Left renal cortex interstitium (tissue), 4 donors: ENCODE measurements at places on chromosomes 3 and 15.

GRCh38 chr3:155179437-155179827 lies 99.3 kb downstream of the MME start:
- no peak for DNase-seq

- no peak for DNase-seq
Observed at GRCh38 chr3:188578576-188579363, 424.8 kb downstream of the LPP start.

DNA sequence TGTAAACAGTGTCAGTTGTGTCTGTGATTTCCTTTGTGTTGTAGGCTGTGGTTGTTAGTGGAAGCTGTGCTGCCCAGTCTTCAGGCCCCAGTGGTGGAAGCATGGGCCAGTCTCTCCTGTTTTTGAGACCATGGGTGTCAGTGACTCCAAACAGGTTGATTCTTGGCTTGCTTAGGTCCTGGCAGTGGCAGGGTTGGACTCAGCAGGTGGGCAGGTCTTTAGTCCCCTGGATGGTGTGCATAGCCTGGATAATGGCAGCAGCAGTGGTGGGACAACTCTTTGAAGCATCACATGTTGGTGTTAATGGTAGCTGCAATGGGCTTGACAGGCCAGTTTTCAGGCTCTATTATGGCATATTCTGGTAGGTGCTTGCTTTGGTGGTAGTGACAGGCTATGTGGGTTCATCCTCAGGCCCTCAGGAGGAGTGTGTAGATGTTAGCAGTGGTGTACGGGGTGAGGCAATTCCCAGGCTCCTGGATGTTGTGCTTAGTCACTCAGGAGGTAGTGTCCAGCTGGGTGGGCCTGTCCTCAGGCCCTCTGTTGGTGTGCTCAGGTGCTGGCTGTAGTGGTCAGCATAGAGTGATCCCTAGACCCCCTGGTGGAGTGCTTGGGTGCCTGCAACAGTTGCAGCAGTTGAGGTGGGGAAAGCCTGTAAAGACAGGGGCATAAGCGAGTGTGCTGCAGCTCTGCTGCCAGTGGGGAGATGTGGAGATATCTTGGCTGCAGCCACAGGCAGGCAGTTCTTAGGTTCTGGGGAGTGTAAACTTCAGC lies 596.7 kb downstream of the PDCD6IP start:
- no peak for DNase-seq

DNA sequence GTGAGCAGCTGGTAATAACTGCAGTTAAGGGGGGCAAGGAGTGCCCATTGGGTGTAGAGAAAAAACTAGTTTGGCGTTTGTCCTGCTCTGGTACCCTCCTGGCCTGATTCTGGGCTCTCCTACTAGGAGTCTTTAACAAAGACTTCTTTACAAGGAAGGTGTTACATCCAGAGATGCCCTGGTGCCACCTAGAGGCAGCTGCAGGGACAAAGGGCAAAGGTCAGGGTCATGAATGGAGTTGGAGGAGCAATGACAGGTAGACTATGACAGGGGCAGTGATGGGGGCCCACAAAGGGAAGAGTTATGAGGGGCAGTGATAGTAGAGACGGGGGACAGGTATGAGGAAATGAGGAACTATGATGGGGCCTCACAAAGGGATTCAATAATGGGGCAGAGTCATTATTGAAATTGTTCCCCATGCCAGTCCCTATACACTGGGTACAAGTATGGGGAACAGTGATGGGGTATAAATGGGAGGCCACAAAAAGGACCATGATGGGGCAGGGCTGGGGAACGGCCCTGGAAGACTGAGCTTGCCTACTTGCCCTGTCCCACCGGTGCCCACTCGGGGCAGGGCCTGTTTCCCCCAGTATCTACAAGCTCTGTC lies 7.9 kb downstream of the CCDC71 start:
- no peak for DNase-seq

DNA sequence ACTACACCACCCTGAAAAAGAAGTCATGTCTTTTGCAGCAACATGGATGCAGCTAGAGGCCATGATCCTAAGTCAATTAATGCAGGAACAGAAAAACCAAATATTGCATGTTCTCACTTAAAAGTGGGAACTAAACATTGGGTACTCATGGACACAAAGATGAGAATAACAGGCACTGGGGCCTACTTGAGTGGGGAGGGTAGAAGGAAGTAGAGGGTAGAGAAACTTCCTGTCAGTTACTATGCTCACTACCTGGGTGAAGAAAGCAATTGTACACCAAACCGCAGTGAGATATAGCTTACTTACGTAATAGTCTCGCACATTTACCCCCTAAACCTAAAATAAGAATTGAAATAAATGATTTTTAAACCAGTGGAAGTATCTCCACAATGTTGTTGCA lies 480.5 kb upstream of the ARRDC4 start:
- no peak for DNase-seq
